ENCODE measurements at places on chromosomes 1 and 21.

GRCh38 chr1:43274125-43274803 is 4.5 kb downstream of the TMEM125 start:
- DNase-seq, result no peak

DNA sequence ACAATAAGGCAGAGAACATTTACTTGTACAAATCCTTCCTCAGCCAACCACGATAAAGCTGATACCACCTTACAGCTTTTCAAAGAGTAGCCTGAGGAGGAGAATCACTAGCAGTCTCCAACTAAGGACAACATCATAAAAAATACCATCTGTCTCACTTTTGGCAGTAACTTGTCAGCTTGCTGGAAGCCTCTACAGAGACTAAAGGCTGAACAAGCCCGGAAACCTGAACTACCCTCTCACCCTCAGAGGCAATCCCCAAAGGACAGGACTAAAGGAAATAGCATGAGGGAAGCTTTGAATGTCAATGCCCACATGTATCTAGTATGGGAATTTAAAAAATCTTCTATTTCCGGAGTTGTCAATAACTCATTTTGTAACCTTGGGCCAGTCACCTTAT is 10.6 kb downstream of the SRSF4 start:
- no peak for DNase-seq

GRCh38 chr1:167128261-167129227 is 34.7 kb downstream of the STYXL2 start:
- DNase-seq, result no peak

DNA sequence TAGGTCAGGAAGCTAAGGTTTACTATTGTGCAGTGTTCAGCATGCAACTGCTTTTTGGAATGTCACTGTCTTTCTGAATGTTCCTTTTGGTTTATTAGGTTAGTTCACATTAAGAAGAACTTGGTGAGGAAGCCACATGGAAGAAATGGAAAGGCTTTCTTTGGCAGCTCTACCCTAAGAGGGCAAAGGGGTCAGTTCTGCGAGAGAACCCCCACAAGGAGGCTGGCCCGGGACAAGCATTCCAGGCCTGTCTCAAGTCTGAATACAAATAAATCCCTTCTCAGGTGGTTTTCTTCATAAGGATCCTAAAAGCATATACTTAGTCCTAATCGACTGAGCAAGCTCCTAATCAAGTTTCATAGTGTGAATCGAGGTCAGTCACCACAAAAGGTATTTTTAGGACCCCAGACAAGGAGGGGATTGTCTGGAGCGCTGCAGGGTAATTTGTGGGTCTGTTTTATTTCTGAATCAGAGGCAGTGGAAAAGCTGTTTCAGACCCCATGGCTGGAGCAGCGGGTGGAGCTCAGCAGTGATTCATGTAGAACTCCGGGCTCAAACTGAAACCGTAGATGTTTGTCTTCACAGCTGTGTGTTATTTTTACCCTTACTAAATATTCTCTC is 63.3 kb downstream of the ERG start:
- DNase-seq, result peak; percentile 10

DNA sequence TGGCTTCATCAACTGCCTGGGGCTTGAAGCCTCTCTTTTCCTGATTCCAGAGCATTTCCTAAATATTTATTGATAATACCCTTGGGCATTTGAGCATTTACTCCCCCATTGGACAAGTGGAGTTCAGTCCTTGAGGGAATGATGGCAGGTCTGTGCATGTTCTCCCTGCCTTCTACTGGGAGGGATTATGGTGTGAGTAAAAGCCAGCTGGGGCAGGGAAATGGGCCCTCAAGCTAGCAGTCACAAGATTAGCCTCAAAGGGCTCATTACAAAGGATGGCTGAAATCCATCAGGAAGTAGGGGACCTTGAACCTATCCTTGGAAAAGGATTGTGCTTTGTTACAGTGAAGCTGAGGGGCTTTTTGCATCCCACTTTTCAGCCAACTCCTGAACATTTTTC is 24.2 kb upstream of the OSBPL9 start:
- no peak for DNase-seq

- no peak for DNase-seq
Measured at GRCh38 chr1:85326336-85326735, 49.9 kb upstream of the BCL10 start.

- no peak for DNase-seq
Measured at GRCh38 chr1:36765785-36766300, 268.5 kb downstream of the GRIK3 start.

GRCh38 chr1:39542924-39543323 is 33.7 kb downstream of the PABPC4 start:
- no peak for DNase-seq

DNA sequence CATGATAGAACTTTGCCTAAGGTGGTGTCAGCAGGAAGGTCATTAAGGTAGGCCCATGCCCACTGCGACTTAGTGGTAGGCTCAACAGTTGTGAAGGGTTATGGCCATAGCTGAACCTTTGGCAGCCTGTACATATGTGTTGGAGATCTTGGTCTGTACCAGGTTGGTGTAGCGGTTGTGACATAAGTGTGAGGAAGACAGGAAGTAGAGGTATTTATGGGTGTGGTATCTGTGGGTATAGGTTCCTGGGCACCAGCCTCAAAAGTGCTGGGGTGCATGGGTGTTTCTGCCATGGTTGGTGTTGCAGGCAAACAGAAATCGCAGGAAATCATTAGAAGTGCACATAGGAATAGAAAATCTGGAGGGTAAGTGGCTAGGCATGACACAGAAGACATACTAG is 18.6 kb upstream of the LRIF1 start:
- DNase-seq, result no peak

- DNase-seq, result no peak
Measured at GRCh38 chr1:237324226-237324625, 282.2 kb downstream of the RYR2 start.

- DNase-seq, result no peak
Measured at GRCh38 chr1:89822109-89822962, 1.5 kb downstream of the LRRC8D start.

DNA sequence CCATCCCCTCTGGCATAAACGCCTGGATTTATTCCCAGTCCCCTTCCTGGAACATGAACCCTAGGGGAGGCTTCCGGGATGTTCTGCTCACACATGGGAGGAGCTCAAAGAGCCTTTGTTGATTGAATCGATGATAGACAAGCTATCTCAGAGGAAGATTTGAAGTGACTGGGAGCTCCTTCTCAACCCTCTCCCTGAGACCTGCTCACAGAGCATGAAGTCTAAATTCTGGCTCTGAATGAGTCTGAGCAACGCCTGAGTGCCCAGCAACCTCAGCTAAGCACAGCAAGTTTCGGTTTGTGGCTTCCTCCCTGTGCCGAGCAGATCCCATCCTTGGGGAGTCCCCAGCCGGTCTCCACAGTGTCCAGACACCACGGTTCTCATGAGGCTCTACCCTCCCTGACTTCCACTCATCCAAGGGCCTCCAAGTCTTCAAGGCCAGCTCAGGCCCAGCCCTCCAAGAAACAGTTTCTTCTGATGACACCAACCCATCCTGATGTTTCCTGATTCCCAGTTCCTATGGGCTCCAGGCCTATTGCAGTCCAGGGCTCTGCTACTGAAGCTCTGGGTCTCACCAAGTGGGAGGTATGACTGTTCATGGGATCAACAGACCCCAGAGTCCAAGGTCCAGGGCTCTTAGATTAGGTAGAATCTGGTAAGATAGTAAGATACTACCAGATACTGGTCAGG is 190.8 kb downstream of the DYRK1A start:
- DNase-seq, result no peak

GRCh38 chr1:27569088-27569460 is 34.9 kb downstream of the AHDC1 start:
- DNase-seq, result no peak

- DNase-seq, result no peak
Measured at GRCh38 chr1:90045853-90046563, 51.1 kb downstream of the ZNF326 start.

DNA sequence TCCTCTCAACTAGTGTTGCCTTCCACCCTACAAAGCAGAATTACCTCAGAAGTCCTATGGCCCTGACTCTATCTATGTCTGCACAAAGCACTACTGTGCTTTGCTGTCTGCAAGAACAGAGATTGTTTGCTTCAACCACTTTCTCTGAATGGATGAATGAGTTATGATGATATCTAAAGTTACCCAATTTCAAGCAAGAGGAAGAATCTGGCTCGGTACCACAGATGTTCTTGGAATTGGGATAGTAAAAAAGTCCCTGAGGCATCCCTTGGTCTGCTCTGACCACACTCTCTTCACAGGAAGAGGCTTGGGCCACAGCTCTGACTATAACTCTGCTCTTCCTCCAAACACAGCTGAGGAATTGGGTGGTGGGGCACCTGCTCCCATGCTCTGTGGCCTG is 31.2 kb downstream of the MTARC1 start:
- DNase-seq, result no peak

DNA sequence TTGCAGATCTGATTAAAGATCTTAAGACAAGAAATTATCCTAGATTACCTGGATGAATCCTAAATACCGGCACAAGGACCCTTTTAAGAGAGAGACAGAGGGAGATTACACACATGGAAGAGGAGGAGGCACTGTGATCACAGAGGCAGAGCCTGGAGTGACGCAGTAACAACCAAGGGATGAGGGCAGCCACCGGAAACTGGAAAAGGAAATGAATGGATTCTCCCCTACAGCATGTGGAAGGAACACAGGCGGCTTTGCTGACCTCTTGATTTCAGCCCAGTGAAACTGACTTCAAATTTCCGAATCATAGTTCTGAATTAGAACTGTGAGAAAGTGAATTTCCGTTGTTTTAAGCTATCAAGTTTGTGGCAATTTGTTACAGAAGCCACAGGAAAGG is 50.2 kb upstream of the IVNS1ABP start:
- DNase-seq, result no peak

GRCh38 chr1:184160236-184160635 is 108.7 kb downstream of the TSEN15 start:
- DNase-seq, result no peak

DNA sequence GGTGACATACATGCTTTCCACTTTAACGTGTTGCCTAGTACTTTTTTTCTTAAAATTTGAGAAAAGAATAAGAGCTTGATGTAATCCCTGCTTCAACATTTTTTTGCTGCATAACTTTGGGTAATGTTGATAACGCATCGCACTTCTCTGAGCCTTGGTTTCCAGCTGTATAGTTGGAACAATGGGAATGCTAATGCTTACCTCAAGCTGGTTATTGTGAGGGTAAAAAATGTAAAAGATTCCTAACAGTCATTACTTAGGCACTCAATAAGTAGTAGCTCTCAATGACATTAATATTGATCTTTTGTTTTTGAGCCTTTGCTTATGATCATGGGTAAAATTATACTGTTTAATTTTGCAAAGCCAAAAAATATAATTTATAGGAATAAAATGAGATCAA is 683.3 kb upstream of the CXADR start:
- DNase-seq, result no peak

- no peak for DNase-seq
Measured at GRCh38 chr1:13725714-13726175, 25.8 kb downstream of the PRDM2 start.

GRCh38 chr1:226976276-226976977 is 36.3 kb downstream of the COQ8A start:
- no peak for DNase-seq

GRCh38 chr1:243723050-243723449 is 127.0 kb downstream of the AKT3 start:
- DNase-seq, result no peak

DNA sequence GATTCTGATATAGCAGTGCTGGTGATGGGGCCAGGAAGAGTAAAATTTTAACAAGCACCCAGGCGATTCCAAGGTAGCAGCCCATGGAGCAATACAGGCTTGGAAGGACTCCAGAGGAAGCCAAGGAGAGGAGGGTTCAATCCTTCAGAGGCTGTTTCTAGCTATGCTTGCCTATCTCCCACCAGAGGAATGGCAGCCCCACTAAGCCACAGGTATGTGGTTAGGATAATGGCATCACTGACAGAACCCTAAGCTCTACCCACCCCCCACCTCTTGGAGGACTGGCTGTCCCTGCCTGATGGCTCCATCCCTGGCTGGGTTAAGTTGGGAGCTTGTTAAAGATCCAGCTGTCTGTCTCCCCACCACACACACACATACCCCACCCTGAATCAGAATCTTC is 19.3 kb upstream of the PTAFR start:
- DNase-seq, result no peak

DNA sequence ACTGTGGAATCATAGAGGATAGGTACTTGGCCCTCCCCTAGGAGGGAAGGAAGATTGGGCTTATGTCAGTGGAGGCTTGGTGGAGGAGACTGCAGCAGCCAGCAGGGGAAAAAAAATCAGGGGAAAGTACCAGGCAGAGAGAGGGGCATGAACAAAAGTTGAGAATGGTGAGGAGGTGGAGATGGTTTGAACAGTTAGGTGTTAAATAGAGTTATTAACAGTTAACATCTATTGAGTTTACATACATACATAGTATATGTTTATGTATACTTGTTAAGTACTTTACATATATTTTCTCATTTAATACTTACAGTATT is 136.5 kb upstream of the HNRNPU start:
- DNase-seq, result no peak

GRCh38 chr1:17359031-17359430 is 13.0 kb upstream of the PADI6 start:
- no peak for DNase-seq

DNA sequence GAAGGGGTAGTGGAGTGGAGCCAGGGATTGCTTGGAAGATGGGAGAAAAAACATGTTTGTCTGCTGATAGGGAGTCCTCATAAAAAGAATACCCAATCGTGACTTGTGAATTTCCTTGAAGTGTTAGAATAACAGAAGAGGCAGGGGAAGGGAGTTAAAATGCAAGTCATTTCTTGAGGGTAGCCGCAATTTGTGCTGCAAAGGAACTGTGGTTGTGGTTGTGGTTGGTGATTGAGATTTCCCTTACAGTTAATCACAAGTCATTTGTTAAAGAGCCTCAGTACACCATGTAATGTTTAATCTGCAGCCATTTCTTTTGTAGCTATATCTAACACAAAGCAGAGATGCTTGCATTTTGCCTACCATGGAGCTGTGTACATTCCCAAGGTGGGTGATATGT is 38.5 kb upstream of the EGLN1 start:
- no peak for DNase-seq

GRCh38 chr21:36347278-36347961 is 27.4 kb downstream of the MORC3 start:
- no peak for DNase-seq

- no peak for DNase-seq
Measured at GRCh38 chr1:207070811-207071210, 17.7 kb downstream of the PFKFB2 start.

GRCh38 chr1:88983791-88984559 is 8.5 kb downstream of the KYAT3 start:
- no peak for DNase-seq

DNA sequence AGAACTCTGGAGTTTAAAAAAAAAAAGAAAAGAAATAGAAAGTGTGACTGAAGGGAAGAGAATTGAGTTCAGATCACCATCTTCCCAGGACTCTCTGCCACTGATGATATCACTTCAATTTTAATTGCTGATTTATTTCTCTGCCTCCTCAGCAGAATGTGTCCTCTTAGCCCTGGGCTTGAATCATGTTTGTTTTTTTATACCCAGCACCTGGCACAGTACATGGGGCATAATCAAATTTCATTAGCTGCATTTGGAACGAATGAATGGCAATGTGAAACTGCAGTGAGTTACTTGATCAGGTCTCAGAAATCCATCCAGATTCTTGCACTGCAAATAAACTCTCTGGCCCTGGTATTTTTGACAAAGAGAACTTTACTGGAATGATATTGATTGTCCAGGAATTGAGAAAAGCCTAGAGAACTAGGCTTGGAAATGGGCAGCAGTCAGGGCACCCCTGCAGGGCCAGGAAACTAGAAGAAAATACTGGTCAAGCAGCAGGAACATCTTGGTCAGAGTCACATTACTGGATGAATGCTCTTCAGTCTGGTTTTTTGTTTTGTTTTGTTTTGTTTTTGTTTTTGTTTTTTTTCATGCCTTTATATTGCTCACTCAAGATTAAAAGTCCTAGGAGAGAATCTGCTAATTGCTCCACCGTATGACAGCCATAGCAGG is 103.8 kb upstream of the FAM78B start:
- no peak for DNase-seq

All from AG04450 (cell line).